ENCODE measurements at places on chromosomes 11 and 22.
A peak's percentile ranks its signal among the peaks of the same experiment; 100 is the strongest.

GRCh38 chr22:20147237-20147988 is 3.4 kb downstream of the CCDC188 start:
- no peak for DNase-seq

- DNase-seq: no peak
Measured at GRCh38 chr11:12531020-12531419, 143.2 kb upstream of the TEAD1 start.

- no peak for DNase-seq
Measured at GRCh38 chr11:77199137-77199745, 71.2 kb downstream of the MYO7A start.

- DNase-seq: no peak
Measured at GRCh38 chr11:3189886-3190583, 24.9 kb upstream of the OSBPL5 start.

DNA sequence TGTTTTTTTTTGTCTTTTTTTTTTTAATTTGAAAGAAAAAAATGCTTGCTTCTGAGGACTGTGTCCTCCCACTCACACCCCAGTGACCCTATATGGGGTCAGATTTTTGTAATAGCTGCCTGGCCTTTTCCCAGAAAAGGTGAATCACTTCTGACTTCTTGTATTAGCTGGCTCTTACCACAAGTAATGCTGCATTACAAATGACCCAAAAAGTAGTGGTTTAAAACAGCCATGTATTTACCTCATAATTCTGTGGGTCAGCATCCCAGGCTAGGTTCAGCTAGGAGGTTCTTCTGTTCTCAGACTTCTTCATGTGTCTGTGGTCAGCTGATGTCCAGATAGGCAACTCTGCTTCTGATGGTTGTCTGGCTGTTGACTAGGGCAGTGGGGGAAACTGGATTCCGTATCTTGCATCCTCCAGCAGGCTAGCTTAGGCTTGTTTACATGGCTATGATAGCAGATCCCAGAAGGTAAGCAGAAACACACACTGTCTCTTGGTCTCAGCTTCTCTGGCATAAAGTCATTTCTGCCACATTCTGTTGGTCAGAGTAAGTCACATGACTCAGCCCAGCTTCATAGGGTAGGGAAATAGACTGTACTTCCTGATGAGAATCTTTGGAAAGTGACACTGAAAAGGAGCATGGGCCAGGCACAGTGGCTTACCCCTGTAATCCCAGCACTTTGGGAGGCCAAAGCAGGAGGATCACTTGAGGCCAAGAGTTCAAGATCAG is 19.5 kb downstream of the LHFPL7 start:
- DNase-seq: no peak

DNA sequence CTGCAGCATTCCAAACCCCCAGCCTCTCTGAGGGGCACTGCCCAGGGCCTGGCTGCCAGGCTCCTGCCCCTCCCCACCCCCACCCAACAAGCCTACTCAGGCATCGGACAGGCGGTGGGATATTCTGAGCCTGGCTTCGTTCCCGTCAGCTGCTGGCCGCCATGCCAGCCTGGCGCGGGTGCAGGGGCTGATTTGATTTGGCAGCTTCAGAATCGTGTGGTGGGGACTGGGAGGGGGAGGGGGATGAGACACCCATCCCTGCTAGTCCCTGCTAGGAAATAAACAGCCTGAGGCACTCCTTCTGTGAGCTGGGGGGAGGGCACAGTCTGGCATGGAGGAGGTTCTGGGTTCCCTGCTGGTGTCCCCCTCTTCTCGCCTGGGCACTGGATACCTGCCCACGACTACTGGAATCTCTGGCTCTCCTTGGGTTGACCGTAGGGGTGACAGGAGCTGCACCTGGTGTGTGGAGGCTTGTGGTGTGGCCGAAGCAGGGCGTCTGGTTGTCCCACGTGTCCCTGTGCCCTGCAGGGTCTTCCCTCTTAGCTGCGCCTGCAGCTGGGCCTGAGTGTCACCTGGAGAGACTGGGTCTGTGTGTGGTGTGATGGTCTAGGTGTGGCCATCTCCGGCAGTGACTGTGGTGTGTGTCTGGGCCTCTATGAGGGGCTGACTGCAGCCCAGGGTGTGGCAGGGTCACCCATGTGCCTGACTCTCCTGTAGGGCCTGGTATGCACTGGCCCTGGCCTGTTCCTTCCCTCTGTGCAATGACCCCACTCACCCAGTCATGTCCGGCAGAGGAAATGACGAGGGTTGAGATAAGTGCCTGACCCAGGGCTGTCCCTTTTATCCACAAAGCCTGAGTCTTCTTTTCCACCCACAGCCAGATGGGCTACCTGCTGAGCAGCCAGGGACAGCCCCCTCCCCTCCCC is 42.2 kb downstream of the PDE2A start:
- DNase-seq: peak; percentile 89

Measured in muscle of leg (tissue), 16 donors.